ENCODE measurements at places on chromosomes 2 and 18. TPM values are rescaled to one million over a fixed set of nuclear protein-coding genes. Genes with fewer than 3 reads are reported as not detected.

- H3K4me1 ChIP-seq, result peaks cover 6% of the 10 kb centered on the region
- H3K36me3 ChIP-seq, result peaks cover 34% of the 10 kb centered on the region
- H3K27me3 ChIP-seq, result no peaks in the 10 kb centered on the region
These were observed 86.4 kb upstream of the MAP4K3 start for GRCh38 chr2:39523308-39524044.

DNA sequence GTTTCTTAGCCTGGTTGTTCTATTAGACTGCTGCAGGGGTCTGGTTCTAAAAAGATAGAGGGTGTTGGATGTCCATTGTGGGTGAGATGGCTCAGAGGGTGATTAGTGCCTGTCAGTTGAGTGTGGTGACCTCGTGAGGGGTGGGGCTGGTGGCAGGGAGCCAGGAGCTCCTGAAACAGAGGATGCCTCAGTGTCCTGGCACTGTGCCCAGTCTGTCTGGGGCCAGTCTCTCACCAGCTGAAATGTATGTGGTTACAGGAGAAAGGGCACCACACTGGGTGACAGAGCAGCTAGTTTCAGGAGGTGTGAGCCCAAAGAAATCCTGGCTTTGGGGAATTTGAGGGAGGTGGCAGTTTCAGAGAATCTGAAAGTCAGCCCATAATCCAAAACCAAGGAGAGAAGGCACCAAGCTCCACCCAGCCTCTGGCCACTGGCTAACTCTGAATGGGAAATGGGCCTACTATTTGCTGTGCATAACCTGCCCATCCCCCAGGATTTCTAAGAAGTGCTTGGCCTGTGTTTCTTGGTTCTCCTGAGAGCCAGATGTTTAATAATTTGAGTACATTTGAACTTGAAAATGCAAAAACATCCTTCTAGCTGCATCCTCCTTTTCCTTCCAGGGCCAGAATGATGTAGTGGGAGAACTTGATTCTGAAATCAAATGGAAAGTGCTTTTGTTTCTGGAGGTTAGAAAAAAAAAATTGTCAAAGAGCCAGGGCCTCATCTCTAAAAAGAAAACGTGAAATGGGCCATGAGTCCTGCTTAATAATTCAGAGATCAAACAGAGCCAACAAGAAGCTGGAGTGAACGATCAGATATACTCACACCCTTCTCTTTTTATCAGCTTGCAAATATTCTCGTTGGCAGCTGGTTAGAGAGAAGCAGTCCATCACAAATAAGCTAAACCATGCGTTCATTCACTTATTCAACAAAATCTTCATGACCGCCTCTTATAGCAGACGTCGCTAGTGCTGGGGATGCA lies 92.3 kb downstream of the B3GNT2 start:
- H3K27ac ChIP-seq, result no peak overlapping the region
- H3K4me3 ChIP-seq, result no peak overlapping the region
- no peaks in the 10 kb centered on the region for H3K27me3 ChIP-seq
- H3K36me3 ChIP-seq, result peaks cover 35% of the 10 kb centered on the region
- H3K4me1 ChIP-seq, result no peaks in the 10 kb centered on the region

The GALNT1 gene
- total RNA-seq, result 77.9 TPM

GRCh38 chr18:507636-508035 lies 7.1 kb upstream of the COLEC12 start:
- no peak overlapping the region for H3K4me3 ChIP-seq
- no peak for DNase-seq
- H3K36me3 ChIP-seq, result peaks cover 4% of the 10 kb centered on the region
- H3K27me3 ChIP-seq, result no peaks in the 10 kb centered on the region
- H3K4me1 ChIP-seq, result no peaks in the 10 kb centered on the region

The ALPG gene
- total RNA-seq, result 1.4 TPM

The UGT1A1 gene
- total RNA-seq, result not detected

DNA sequence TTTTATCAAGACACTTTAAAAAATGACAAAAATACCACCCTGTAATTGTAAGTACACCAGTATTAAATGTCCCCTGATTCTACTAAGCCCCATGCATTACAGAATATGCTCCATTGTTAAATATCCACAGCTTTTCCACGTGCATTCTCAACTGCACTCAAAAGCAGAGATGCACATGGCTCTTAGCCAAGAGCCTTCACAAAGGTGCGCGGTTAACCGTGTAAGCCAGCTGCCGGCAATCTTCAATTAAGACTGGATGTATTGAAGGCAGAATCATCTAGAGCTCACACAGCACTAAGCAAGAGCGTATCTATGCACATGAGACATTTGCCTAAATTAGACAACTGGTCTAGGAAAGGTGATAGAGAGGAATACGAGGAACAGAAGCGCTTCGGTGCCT lies 278.3 kb downstream of the NAPG start:
- H3K4me3 ChIP-seq, result no peak overlapping the region
- H3K27ac ChIP-seq, result no peak overlapping the region
- no peaks in the 10 kb centered on the region for H3K36me3 ChIP-seq
- DNase-seq, result no peak

- no peaks in the 10 kb centered on the region for H3K36me3 ChIP-seq
- H3K27ac ChIP-seq, result no peak overlapping the region
- H3K4me1 ChIP-seq, result no peaks in the 10 kb centered on the region
- DNase-seq, result peak; percentile 78
- no peaks in the 10 kb centered on the region for H3K27me3 ChIP-seq
These were observed 207.5 kb downstream of the SPP2 start for GRCh38 chr2:234257859-234258561.

All from H9 (cell line).